NCI-H1694 (cell line): ENCODE measurements at places on chromosomes 2 and 18.

DNA sequence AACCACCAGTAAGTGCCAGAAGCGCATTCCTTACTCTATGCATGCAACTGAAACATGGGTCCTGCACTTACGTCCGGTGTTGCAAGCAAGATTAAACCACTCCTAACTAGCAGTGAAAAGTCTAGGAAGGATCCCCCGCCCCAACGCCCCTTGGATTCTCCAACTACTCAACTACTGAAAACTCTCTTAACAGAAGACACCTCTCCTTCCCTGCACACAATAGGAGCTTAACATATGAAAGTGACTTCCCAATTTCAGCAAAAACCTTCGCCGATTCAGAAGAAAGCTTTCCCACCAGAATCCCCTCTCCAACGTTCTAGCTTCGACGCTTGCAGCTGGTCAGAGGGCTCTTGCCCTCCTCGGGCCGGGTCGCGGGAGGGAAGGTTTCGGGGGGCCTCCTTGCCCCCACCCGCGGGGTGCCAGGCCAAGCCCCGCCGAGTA is 578 bp downstream of the IWS1 start:
- DNase-seq: no peak

DNA sequence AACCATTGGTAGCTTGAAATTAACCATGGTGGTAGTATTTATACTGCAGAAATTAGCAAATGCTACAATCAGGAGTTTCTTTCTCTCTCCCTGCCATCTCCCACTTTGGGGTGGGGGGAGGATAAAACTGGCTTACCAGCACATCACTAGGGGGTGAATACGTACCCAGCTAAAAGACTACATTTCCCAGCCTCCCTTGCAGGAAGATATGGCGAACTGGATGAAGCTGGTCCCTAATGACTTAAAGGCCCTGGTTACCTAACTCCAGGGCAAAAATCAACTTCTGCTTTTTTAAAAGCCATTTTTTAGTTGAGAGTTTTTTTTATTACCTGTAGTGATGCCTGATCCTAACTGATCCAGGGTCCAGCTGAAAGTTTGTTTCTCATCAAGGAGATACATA is 70.3 kb upstream of the RAB12 start:
- DNase-seq: no peak

DNA sequence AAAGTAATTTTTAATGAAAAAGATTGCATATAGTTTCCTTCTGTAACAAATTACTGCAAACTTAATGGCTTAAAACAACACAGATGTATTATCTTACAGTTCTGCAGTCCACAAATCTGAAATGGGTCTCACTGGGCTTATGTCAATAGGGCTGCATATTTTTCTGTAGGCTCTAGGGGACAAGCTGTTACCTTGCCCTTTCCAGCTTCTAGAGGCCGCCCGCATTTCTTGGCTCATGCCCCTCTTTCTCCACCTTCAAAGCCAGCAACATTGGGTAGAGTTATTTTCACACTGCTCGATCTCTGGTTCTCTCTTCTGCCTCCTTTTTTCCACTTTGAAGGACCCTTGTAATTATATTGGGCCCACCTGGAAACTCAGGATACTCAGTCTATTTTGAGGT is 16.7 kb downstream of the COPS8 start:
- DNase-seq: no peak

GRCh38 chr18:66222174-66222573 is 381.7 kb downstream of the CDH19 start:
- DNase-seq: no peak

DNA sequence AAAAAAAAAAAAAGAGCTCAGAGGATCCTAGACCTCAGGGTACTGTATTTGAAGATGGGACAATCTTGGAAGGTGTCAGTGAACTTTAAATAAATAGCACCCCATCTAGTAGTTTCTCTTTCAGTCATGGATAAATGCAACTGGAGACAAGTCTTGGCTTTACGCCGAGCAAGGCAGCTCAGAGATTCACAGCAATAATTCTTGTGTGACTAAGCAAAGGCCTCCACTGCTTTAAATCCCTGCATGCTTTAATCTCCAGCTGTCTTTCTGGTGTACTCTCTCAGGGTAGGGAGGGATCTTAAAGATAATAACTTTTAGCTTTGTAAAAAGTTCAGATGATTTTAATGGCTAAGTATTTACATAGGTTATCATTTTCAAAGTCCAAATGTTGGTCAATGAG is 36.3 kb downstream of the NRXN1 start:
- DNase-seq: no peak
